ENCODE measurements at places on chromosomes 2 and 18.

DNA sequence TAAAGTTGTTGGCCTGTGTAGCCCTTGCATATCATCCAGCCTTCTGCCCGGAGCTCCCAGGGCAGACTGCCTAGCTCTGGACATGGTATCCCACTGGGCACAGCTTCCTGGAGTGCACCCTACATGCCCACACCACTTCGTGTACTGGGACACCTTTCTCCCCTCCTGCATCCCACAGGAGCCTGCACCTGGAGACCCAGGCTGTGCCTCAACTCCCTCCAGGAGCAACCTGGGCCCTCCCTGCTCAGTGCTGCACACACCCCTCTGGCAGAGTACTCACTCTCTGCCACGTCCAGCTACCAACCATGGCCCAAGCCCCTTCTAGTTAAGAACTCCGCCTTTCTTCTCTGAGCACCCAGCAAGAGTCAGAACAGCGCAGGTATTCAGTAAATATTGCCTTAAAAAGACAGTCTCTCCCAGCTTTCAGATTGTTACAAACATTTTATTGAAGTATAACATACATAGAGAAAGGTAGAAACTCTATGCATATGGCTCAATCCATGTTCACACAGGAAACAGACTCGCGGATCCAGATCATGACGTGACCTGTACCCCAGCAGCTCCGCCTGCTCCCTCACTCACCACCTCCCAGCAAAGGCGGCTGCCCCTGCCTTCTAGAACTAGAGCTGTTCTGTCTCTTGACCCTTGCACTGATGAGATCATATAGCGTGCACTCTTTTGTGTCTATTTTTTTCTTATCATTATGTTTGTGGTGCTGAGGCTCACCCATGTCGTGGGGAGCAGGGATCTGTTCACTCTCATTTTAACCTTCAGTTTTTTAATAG, 98.4 kb upstream of the MYCN start:
- DNase-seq: no peak

- no peak for DNase-seq
These were observed 117.5 kb upstream of the NCKAP5 start for GRCh38 chr2:133685636-133686215.

DNA sequence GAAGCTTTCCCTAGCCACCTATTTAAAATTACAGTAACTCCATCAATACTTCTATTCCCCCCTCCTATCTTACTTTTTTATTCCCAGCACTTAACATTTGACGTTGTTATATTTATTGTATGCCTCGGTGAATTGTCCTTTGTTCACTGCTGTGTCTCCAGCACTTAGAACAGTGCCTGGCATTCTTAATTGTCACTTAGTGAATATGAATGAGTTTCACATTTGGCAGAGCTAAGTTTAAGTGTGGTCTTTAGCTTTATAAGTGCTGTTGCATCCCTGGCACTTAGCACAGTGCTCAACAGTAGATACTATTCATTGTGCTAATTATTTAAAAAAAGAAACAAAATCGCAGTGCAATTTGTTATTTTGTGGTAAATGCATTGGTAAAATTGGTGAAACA, 1.7 kb downstream of the RMP24 start:
- no peak for DNase-seq

DNA sequence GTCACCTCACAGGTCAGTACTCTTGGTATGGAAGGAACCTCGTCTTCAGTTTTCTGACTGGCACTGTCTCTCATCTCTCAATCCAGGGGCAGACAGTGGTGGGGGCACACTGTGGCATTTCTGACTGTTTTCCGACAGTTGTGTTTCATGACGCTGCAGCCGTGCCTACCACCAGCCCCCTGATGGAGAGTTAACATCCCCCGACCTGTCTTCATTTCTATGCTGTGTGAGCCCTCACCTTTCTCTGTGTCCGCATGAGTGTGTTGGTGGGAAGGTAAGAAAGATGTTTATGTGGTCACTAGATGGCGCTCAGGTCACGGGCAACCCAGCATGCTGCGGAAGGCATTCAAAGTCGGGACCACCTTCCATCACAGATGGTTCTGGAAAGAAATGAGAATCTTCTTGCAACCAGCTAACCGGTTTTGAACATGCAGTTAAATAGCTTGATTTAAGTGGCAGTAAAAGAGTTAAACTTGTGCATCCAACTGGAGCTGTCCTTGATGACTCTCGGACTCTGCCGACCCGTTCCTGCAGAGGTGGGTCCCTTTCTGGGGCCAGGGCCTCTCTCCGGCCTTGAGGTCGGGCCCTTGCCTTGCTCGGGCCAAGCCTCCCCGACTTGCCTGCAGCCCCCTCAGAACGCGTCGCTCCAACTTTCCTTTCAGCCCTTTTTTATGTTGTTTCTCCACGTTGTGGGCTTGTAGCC, 92.4 kb downstream of the DYSF start:
- no peak for DNase-seq

GRCh38 chr18:13629841-13630715, 96.3 kb downstream of the FAM210A start:
- no peak for DNase-seq

GRCh38 chr2:201004370-201004769, 40.9 kb upstream of the ORC2 start:
- DNase-seq: no peak

DNA sequence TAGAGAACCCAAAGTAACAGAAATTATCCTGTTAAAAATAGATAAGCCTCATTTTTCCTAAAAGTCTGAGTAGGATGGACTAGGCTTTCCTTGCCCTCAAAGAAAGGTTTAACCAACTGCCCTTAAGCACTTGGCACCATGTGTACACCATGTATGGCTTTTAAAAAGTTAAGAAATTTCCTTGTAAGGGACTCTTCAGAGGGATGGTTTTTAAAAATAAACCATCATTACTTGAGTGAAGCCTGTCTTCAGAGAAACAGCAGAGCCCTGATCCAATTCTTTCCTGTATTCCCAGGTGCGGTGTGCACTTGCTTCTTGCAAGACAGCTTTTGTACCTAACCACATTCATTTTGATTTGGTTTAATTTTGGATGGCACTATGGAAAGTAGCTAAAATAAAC, 1.1 kb upstream of the NEMP2 start:
- DNase-seq: no peak

GRCh38 chr2:218892693-218893348, 12.2 kb downstream of the WNT10A start:
- no peak for DNase-seq

GRCh38 chr18:3397031-3397750, 52.8 kb upstream of the TGIF1 start:
- no peak for DNase-seq

- DNase-seq: no peak
These were observed 111.7 kb upstream of the DYNAP start for GRCh38 chr18:54479365-54479764.

- no peak for DNase-seq
These were observed 128.8 kb upstream of the KYNU start for GRCh38 chr2:142748559-142749099.

GRCh38 chr2:195531754-195532153, 125.3 kb upstream of the SLC39A10 start:
- DNase-seq: no peak

DNA sequence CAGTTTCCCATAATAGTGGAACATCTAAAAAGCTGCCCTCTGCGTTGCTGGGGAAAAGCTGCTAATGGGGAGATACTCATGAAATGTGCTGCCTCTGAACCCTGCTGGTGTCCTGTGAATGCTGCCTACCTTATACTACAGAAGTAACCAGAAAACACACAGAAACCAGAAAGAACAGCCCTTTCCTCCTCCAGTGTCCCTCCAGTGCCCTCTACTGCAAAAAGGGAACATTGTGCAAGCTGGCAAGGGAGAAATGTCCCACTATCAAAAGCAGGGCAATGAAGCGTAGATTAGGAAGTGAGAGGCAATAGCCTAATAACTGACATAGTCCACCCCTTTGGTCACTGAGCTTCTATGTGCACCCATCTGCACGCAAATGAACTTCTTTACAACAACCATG, 162.7 kb upstream of the ETAA1 start:
- no peak for DNase-seq

DNA sequence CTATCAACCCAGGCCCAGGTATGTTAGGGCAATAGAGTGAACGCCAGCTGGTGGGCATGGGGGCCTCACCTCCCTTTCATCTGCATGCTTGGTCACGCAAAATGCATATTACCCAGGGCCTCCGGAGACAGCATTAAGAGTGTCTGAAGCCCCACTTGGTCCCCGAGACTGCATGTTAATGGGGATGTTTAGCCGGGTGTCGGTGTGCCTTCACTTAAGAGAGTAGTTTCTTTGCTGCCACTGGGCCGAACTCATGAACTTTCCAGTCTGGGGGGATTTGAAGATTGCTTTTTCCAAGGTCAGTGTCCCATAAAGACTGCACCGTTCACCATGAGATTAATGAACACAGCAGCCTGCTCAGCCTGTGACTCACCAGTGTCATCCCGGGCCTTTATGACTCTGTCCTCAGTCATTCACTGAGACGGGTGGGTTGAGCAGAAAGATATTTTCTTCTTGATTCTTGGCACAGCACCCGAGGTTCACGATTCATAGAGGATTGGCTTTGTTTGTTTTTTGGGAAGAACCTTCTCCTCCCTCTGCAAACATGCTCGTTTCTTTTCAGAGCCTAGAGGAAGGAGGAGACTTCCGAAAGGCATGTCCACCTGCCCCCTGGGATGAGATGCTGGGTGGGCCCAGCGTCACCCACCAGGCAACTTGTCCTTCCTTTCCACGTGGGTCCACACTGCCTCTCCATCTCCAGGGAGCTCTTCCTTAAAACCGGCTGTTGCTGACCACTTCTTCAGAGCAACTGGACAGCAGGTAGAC, 199.1 kb downstream of the GLI2 start:
- no peak for DNase-seq

DNA sequence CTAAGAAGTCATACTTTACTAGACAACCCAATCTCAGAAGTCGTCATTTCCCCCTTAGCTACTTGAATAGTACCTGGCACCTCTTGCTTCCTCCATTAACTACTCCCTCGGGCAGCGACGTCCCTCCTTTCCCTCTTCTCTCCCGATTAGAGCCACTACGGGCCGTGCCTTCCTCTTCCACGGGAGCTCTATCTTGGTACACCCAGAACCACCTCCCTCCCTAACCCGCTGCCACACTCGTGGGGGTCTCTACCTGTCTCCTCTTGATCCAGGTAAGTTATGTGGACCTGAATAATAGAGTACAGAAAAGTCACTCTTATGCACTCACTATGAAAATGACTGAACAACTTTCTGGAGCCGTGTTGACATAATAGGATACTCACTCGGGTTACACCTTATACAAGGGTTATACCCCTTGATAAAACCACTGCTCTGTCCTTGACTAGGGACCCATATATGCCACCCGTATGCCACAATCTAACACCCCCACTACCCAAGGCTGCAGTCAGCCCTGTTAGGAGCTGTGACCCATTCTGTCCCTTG, 595 bp upstream of the HDHD2 start:
- DNase-seq: no peak

DNA sequence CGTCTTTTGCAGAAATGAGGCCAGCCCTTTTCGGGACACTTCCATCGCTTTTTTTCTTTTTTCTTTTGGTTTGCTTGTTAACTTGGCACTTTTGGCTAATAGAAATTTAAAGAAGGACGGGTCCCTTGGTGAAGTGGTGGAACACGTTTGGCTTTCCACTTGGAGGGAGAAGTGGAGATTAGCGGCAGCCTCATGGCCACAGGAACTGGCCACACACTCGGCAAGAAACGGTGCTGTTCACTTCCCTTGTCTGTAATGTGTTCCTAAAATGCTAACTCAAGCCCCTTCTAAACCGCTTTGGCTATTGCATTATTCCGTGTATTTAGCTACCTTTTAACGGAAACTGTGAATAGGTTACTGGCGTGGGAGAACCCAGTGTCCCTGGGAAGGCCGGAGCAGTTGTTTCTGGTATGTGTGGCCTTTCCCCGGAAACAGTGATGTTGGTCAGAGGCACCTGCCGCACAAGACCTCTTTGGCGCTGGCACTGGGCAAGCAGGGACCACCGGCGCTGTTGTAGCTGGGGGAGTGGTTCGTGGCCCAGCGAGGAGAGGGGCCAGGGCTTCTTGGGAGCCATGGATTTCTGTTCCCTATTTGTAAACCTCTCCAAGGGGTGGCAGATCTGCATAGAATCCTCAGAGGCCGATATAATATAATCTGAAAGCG, 981 bp downstream of the RAMP1 start:
- DNase-seq: no peak

GRCh38 chr18:7205346-7205745, 25.5 kb upstream of the LRRC30 start:
- no peak for DNase-seq

DNA sequence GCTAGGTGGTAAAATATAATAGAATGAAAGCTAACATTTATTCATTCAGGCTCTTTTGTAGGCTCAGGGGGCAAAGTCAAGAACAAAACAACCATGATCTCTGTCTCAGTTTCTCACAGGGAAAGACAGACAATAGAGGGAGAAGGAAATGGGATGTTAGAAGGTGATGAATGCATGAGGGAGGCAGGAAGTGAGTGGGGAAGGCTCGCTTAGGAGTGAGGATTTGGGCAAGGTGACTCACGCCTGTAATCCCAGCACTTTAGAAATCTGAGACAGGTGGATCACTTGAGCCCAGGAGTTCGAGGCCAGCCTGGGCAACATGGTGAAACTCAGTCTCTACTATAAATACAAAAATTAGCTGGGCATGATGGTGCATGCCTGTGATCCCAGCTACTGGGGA, 88.4 kb downstream of the CTIF start:
- no peak for DNase-seq

- DNase-seq: no peak
These were observed 312.4 kb upstream of the MEIS1 start for GRCh38 chr2:66122516-66122915.

- DNase-seq: no peak
These were observed 47.4 kb upstream of the DNAJC10 start for GRCh38 chr2:182668671-182669070.
